Activated naive CD4-positive, alpha-beta T cell (primary cell): ENCODE measurements at places on chromosomes 3 and 15.

DNA sequence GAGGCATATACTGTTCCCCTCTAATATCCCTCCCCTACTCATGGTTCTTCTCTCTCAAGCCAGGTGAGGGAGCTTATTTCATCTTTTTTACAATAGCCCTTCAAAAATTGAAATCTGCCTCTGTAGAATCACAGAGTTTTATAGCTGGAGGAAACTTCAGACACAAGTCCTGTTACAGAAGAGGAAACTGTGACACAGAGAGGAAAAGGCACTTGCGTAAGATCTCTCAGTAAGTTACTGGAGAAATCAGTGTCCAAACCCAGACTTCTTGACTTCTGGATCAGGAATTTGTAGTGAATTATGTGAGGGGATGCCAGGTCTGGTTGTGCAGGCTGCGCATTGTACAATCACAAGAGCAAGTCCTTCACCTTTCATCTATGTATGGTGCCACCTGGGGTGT is 4.6 kb downstream of the FGD5 start:
- no peak for DNase-seq

DNA sequence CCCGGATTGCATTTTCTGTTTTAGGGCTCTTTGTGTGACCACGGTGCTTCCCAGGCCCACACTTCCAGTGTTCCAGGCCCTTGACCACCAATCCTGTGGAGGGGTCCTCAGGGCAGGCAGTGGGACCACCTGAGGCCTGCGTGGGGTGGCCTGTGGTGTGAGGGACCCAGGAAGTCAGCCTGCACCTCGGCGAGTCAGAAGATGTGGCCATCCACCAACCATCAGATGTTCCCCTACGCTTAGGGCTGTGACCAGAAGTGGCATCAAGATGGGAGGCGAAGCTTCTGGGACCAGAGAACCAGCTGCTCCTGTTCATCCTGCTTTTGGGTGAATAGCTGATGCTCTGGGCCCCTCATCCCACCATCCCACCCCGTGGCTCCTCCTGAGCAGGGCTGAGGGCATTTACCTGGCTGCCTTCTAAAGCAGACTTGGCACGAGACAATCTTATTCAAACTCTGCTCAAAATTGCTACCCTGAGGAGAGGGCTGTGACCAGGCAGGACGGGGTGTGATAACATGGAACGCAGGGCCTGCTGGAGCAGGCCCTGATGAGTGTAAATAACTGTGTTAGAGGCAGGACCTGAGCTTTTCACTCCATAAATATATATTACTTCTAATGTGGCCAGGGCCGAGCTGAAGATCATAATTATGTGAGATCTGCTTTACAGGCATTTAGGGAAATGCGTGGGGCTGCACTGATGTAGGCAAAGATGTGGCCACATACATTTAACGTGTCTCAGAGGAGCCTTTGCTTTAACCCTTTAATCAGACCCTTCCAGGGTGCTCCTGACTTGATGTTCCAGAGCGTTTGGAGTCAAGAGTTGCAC is 28.8 kb downstream of the SMAD3 start:
- DNase-seq, result no peak

GRCh38 chr15:34855413-34855812 is 60.1 kb upstream of the ACTC1 start:
- no peak for DNase-seq

DNA sequence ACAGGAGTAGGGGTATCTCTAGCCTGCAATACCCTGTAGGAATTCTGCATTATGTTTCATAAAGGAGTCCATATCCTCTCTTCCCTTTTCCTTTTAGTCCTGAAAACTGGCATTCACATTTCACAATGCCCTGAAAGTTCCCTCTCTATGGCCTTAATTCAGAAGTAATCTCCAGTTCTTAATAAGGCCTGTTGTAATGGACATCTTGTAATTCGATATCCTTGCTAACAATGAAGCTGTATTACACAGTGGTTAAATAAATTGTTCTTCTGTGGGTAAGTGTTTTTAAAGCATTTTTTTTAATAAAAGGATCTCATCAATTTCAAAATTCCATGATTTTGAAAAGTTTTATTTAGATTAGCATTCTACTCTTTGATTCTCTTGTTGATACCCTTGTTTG is 34.3 kb upstream of the NEO1 start:
- DNase-seq, result no peak

DNA sequence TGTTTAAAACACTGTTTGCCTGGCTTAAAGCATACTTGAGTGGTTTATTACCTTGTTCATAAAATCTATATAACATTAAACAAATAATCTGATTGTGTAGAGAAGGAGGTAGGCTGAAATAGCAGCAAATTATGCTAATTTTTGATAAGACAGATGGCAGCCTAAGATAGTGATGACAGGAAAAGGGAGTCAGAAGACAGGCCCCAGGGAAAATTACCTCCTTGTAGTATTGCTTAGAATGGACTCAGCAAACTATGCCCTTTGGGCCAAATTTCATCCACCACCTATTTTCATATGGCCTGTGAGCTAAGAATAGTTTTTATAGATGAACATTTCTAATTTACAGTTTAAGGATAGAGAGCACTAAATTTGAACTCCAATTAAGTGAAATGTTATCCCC is 37.8 kb downstream of the CHD2 start:
- DNase-seq, result no peak

- no peak for DNase-seq
These were observed 188.5 kb upstream of the TLE3 start for GRCh38 chr15:70286113-70286806.

- no peak for DNase-seq
These were observed 27.1 kb downstream of the RPSA start for GRCh38 chr3:39433642-39434041.

DNA sequence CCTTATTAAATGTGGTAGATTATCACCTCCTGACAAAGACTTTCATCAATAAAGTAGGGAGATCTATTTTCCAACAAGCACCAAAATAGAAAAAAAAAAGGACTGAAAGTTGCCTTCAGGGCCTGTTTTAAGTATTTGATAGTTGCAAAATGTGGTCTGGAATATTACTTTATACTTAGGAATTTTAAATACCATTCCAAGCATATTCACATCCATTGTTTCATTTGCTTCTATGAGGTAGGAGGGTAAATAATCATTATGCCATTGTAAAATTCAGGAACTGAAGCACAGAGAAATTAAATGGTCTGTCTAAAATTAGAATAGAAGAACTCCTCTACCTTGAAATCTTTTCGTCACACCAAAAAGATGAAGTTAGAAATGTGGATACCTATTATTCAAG is 110.0 kb downstream of the TMCC1 start:
- DNase-seq, result no peak

- DNase-seq, result no peak
These were observed 78.2 kb upstream of the BLM start for GRCh38 chr15:90638963-90639362.

GRCh38 chr15:38623744-38624143 is 59.1 kb upstream of the RASGRP1 start:
- DNase-seq, result no peak

DNA sequence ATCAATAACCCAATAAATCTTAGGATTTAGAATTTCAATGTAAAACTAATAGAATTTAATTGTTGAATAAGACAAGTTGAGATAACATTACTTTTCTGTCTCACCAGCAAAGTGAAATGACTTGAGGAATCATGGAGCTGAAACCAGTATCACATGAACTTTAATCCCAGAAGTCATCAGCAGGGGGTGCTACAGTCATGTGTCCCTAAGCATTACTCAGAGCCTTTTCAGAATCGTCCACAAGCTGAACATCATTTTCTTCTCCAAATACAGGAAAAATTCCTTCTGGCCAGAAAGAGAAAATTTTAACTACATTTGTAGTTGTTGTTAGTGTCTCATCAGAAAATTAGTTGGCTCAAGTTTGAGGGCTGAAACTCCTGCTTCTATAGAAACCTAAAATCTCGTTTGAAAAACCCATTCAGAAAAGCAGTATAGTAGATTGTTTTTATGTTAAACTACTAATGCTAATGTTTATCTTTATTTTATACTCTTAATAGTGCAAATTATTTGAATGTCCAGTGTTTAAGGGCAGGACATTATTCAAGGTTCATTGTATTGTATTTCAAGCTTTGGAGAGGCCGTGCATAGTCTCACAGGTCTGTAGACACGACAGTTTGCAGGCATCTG is 384.1 kb downstream of the PLOD2 start:
- no peak for DNase-seq

DNA sequence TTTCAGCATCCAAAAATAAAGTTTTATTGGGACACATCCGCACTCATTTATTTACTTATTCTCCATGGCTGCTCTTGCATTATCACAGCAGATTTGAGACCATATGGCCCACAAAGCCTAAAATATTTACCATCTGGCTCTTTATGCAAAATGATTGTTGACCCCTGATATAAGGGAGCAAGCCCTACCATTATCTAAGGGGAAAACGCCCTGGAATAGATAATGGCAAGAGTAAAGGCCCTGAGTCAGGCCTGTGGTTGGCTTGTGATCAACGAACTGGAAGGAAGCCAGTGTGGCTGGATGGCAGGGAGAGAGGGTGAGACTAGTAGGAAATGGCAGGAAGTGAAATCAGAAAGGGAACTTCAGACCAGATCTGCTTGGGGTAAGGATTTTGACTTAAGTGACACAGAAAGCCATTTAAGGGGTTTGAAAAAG is 24.6 kb upstream of the DMXL2 start:
- DNase-seq, result no peak

- DNase-seq, result peak; percentile 14
These were observed 23.4 kb upstream of the SEC13 start for GRCh38 chr3:10344147-10344943.

- no peak for DNase-seq
These were observed 67.1 kb upstream of the CDV3 start for GRCh38 chr3:133506215-133506901.

DNA sequence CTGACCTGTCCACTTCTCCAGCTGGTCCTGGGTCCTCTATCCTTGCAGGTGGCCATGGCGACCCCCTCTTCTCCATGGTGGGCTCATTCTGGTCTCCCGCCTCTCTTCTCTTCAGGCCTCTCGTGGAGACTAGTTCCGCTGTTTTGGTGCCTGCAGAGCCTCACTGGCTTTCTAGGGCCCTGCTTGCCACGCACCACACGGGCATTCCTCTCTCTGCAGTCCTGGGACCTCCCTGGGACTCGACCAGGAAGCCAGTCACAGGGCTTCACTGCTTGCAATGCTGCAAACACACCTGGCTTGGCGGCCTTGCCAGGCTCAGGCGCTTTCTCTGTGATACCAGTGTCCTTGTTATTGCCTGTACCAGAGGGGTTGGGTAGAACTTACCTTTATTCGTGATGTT is 9.1 kb downstream of the SLC28A1 start:
- no peak for DNase-seq

DNA sequence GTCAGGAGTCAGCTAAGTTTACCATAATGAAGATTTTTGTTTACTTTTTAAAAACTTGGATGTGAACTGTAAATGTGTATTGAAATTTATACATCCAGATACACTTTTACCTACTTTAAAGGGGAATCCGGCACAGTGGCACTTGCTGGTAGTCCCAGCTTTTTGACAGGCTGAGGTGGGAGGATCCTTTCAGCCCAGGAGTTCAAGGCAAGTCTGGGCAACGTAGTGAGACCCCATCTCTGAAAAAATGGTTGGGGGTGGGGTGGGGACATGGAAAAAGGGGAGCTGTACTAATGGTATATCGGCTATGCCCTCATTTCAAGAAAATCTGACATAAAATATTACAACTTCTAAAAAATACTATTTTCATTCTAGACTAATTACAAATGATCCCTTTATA is 95.8 kb upstream of the CGNL1 start:
- DNase-seq, result no peak

DNA sequence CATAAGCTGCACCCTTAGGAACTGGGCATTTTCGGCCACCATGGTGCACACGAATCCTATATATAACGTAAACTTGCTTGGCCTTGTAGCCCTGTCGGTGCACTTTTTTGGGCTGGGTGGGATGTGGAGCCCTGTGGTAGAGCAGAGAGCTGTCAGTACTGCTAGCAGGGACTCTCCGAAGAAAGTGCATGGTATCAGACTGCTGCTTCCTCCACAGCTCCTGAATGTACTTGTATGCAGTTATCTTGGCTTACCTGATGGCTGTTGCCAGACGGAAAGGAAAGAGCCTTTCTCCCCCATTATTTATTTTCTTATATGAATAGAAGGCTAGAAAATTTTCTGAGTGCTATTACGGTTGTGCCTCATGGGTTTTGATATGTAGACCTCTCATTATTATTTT is 8.4 kb downstream of the GALK2 start:
- no peak for DNase-seq

DNA sequence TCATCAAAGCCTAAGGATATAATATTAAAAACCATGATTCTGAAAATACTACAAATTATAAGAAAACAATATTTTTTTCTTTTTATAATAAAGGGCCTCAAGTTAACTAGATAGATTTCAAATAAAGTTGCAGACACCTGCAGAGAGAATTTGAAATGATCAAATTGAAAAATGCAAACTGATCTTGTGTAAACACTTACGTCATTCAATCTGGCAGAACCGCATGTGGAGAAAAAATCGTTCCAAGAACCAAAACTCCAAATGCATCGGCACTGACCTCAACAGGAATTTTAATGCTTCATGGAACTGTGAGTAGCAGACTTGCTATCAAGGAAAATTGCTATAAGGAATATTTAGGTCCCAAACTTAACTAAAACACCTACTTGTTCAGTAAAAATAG is 17.2 kb downstream of the CPA3 start:
- no peak for DNase-seq

- DNase-seq, result no peak
These were observed 35.0 kb downstream of the ACAP2 start for GRCh38 chr3:195407531-195408409.

DNA sequence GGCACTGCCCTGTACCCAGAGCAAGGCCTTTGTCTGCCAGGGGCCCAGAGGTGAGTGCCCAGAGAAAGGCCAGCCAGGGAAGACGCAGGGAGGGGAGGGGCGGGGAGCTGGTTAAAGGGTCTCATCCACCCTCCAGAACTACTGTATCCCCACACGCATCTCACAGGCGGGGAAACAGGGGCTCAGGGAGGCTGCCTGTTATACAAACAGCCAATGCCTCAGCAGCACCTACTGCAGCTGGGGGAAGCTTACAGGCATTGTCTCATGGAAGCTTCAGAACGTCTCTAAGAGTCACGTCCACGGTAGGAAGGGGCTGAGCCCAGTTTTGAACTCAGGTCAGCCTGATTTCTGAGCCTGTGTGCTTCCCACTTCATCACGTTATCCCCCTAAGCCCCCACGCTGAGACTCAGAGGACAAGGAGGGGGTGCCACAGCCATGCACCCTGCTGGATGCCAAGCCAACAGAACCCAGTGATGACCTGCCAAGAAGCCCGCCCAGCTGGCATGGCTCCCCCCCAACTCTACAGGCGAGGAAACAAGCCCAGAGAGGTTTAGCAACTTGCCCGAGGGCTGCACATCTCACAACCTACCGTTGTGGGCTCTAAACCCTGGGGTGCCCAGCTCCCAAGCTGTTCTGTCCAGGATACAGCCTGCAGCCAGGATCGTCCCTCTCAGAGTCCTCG is 54.5 kb downstream of the IQSEC1 start:
- no peak for DNase-seq

DNA sequence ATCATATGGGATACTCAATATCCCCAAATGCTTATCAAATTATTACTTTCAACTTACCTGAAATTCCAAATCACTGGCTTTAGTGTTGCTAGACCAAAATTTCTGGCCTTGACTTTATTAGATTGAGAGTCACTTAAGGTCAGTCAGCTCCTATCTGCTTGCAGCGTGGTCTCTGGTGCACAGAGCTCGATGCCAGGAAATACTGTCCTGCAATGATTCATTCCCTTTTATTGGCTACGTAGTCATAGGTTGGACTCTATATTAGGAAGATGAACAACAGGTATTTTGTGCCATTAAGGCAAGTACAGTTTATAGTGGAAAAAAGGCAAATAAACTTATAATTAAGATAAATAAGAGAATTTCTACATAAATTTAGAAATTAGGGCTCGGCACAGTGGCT is 378.6 kb upstream of the MCTP2 start:
- DNase-seq, result no peak
